T-cell (primary cell): ENCODE measurements at places on chromosomes 11 and 22.

- no peak overlapping the region for H3K4me3 ChIP-seq
- no peak overlapping the region for H3K27ac ChIP-seq
- H3K36me3 ChIP-seq = no peaks in the 10 kb centered on the region
- peaks cover 18% of the 10 kb centered on the region for H3K27me3 ChIP-seq
- H3K4me1 ChIP-seq = no peaks in the 10 kb centered on the region
Measured at GRCh38 chr11:123314972-123315371, 115.1 kb upstream of the GRAMD1B start.

- no peak for DNase-seq
- no peak overlapping the region for H3K4me3 ChIP-seq
- no peaks in the 10 kb centered on the region for H3K27me3 ChIP-seq
- H3K4me1 ChIP-seq = no peaks in the 10 kb centered on the region
- no peak overlapping the region for H3K27ac ChIP-seq
Measured at GRCh38 chr11:31874631-31875191, 63.6 kb upstream of the PAX6 start.

- DNase-seq = no peak
- no peak overlapping the region for H3K4me3 ChIP-seq
- H3K27me3 ChIP-seq = no peaks in the 10 kb centered on the region
- no peaks in the 10 kb centered on the region for H3K4me1 ChIP-seq
- H3K36me3 ChIP-seq = no peaks in the 10 kb centered on the region
Measured at GRCh38 chr11:12524865-12525264, 147.5 kb downstream of the PARVA start.

GRCh38 chr22:48393041-48393370 is 1434.7 kb downstream of the BRD1 start:
- DNase-seq = no peak
- no peak overlapping the region for H3K4me3 ChIP-seq
- H3K27me3 ChIP-seq = peaks cover 17% of the 10 kb centered on the region
- H3K4me1 ChIP-seq = no peaks in the 10 kb centered on the region
- no peak overlapping the region for H3K27ac ChIP-seq
- H3K36me3 ChIP-seq = no peaks in the 10 kb centered on the region

DNA sequence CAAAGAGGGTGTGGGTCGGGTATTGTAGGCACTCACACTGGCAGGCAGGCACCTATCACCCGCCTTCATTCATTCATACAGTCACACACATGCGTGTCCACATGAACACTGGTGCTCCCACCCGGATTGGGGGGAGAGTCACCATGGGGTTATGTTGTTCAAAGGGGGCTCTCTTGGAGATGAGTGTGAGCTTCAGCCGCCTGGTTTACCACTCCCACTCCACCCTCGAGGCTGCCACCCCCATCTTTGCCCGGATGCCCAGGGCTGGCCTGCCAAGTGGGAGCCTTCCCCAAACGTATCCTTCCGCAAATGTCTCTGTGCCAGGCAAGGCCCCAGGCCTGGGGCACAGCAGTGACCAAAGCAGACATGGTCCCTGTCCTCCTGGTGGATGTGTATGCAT is 22.6 kb downstream of the MRGPRD start:
- no peaks in the 10 kb centered on the region for H3K27me3 ChIP-seq
- no peak overlapping the region for H3K27ac ChIP-seq
- H3K36me3 ChIP-seq = no peaks in the 10 kb centered on the region
- H3K4me1 ChIP-seq = no peaks in the 10 kb centered on the region
- no peak for DNase-seq
- H3K4me3 ChIP-seq = no peak overlapping the region

DNA sequence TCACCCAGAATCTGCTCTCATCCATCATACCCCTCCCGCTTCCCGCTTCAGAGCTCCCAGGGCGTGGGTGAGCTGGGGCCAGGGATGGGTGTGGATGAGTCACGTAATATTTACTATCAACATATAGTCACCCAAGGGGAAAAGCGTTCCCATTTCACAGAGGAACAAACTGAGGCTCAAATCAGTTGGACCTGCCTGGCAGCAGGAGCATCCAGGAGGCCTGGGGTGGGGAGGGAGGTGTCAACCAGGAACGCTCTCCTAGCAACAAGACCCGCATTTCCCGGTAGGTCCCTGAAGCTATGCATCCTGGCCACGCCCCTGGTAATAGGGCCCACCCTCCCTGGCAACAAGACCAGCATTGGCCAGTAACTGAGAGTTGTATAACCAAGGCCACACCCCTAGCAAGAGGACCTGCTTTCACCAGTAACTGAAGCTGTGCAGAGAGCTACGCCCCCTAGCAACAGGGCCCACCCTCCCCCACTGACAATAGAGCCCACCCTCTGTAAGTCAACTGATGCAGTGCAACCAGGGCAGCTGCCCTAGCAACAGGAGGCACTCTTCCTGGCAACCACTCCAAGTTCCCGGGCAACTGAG is 32.7 kb upstream of the TXNRD2 start:
- H3K27me3 ChIP-seq = no peaks in the 10 kb centered on the region
- no peak overlapping the region for H3K4me3 ChIP-seq
- no peak for DNase-seq
- no peak overlapping the region for H3K27ac ChIP-seq
- peaks cover 8% of the 10 kb centered on the region for H3K36me3 ChIP-seq
- peaks cover 49% of the 10 kb centered on the region for H3K4me1 ChIP-seq

- no peak overlapping the region for H3K4me3 ChIP-seq
- no peaks in the 10 kb centered on the region for H3K4me1 ChIP-seq
- H3K36me3 ChIP-seq = peaks cover 23% of the 10 kb centered on the region
- H3K27ac ChIP-seq = no peak overlapping the region
- no peak for DNase-seq
Measured at GRCh38 chr22:31818481-31819392, 64.9 kb downstream of the DEPDC5 start.

GRCh38 chr11:118450451-118450850 is 14.2 kb downstream of the KMT2A start:
- peaks cover 6% of the 10 kb centered on the region for H3K4me1 ChIP-seq
- H3K27ac ChIP-seq = no peak overlapping the region
- no peaks in the 10 kb centered on the region for H3K27me3 ChIP-seq
